Activated CD4-positive, alpha-beta T cell treated with anti-CD3 and anti-CD28 coated beads for 4 hours (primary cell): ENCODE measurements at places on chromosomes 16 and 17.

DNA sequence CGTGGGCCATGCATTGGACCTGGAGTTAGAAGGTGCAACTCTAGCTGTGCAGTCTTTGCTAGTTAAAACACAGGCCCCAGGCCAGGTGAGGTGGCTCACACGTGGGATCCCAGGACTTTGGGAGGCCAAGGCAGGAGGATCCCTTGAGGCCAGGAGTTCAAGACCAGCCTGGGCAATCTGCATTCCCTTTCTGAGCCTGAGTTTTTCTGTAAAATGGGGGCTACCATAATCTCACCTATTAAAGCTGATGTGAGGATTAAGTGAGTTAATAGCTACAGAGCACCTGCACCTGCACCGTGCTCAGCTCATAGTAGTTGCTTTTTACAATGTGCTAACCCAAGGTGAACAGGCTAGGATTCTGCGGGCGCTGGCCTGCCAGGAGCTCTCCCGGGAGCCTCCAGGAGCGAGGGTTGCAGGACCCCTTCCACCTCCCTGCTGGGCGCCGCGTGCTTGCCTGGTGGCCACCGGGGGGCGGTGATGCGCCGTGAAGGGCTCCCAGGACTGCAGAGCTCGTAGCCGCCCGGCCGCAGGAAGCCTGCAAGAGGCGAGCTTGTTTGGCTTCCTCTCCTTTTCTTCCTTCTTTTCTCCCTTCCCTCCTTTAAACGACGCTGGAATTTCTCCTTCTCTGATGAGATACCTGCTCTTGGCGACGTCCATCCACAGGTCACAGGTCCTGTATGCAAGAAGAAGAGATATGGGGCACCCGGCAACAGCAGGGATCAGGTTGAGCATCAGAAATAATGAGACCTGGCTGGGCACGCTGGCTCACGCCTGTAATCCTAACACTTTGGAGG lies 51.3 kb downstream of the ZFP90 start:
- peak; percentile 39 for DNase-seq

DNA sequence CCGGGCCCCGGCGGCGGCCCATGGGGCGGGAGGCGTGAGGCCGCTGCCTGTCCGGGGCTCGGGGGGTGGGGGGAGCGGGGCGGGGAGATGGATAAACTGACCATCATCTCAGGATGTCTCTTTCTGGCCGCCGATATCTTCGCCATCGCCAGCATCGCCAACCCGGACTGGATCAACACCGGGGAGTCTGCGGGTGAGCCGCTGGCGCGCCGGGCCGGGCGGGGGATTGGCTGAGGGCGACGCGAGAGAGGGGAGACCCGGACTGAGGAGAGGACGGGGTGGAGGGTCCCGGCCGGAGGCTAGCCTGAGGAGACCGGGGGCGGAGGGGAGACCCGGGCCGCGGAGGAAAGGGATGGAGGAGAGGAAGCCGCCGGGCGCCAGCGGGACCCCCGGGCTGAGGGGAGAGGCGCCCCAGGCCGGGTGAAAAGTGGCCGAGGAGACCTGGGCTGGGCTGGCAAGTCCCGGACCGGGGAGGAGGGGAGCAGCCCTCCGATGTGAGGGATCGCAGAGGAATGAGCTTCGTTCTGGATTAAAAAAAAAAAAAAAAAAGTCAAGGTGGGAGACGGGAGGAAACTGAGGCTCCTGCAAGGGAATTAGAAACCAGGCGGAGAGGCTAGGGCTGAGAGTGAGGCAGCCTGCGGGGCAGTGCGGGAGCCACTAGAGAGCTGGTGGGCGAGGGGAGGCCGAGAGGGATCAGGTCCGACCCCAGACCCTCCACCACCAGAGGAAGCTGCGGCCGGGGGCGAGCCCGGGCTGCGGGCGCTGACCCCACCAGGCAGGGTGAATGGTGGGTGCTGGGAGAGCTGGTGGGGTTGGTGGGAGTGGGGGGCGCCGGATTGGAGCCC lies 526 bp downstream of the MOSMO start:
- DNase-seq: peak; percentile 22

DNA sequence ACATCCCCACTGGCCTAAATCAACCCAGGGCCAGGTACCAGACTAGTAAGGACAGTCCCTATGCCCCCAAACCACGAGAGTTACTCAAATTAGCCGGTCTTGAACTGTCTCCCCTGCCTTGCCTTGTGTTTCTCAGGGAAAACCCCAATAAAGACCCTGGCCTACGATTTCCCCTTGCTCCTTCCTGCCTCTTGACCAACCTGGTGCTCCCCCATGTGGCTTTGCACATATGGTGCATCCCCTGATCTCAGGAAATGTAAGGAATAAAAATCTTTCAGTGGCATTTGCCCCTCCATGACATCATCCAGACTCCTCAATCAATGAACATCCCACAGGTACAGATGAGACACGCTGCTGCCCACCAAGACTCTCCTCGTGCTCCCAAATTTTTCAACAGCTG lies 87.9 kb downstream of the ZNF18 start:
- no peak for DNase-seq

GRCh38 chr16:70760221-70760620 lies 40.7 kb downstream of the VAC14 start:
- no peak for DNase-seq

DNA sequence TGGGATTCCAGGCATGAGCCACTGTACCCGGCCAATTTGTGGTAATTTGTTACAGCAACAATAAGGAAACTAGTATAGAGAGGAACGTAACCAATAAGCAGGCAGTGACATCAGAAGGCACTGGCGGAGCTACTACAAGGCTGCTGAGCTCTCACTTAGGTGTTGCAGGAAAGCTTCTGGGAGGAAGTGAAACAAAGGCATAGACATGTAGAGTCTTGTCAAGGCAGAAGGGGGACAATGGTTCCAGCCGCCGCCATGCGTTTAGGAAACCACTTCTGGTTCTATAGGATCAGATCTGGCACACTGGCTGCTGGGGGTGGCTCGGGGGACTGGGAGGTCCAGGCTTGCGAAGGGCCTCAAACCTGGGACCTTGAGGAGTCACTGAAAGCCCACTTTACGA lies 9.4 kb upstream of the CPSF4L start:
- DNase-seq: no peak

GRCh38 chr17:43842975-43843325 lies 4.0 kb upstream of the CD300LG start:
- DNase-seq: no peak

DNA sequence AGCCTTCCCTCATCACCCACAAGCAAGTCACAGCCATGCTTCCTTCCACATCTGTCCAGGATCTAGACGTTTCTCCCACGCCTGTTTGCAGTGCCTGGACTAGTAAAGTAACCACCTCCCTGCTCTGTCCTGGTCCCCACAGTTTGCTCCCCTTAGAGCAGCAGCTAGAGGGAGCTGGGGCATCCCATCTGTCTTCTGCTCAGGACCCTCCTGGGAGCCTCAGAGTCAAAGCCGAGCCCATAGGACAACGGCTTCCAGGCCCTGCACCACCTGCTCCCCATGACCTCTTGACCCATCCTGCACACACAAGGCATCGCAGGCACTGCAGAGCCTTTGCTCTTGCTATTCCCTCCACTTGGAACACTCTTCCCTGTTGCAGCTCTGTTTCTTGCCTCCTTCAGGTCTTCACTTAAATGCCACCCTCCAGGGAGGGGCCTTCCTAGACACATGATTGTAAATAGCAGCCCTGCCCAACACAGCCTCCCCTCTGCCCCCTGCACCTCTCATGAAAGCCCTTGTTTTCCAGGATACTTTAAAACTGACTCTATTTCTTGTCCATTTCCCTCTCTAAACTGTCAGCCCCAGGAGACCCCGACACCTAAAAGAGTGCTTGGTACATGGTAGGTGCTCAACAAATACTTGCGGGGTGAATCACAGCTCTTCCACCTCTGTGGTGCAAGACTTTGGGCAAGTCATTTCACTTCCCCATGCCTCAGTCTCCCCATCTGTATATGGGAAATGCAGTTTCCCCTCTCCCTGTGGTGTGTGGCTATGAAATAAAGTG lies 3.1 kb downstream of the NATD1 start:
- no peak for DNase-seq

DNA sequence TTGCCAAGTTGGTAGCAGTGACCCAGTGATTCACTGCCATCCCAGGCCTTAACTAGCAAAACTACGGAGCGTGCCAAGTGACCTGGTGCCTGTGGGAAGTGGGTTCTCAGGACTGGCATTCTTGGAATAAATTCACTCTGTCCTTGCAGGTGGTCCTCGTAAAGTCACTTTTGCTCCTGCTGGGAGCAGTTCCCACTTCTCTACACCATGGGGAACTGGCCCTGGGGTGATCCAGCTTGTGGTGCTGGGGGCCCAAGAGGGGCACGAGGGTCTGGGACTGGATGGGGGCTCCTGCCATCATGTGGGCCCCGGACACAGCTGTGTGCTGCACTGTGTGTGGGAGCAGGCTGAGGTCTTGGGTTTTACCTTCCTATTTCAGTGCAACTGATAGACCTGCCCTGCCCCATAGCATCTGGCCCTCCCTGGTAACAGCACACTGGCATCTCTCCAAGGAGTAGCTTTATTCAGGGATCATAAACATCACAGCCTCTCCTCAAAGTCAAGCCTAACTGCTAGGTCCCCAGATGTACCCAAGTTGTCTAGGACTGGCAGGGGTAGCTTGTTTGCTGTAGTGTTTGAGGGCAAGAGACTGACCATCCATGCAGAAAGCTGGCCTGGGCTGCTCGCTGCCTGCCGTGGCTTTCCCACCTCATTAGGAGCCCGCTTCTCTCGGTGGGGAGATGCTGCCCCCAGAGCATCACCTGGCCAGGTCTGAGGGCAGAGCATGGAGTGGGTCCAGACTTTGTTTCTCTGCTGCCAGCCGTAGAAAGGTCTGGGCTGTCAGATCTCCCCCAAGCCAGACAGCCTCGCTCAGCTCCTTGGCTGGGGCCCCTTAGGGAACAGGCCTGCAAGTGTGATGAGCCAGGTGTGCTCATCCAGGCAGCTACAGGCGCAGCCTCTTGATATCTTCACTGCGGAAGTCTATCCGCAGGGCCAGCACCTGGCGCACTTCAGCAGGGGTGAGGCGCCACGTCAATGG lies 26.0 kb downstream of the FCSK start:
- DNase-seq: no peak

GRCh38 chr17:77126519-77126918 lies 14.2 kb upstream of the SEC14L1 start:
- DNase-seq: no peak

DNA sequence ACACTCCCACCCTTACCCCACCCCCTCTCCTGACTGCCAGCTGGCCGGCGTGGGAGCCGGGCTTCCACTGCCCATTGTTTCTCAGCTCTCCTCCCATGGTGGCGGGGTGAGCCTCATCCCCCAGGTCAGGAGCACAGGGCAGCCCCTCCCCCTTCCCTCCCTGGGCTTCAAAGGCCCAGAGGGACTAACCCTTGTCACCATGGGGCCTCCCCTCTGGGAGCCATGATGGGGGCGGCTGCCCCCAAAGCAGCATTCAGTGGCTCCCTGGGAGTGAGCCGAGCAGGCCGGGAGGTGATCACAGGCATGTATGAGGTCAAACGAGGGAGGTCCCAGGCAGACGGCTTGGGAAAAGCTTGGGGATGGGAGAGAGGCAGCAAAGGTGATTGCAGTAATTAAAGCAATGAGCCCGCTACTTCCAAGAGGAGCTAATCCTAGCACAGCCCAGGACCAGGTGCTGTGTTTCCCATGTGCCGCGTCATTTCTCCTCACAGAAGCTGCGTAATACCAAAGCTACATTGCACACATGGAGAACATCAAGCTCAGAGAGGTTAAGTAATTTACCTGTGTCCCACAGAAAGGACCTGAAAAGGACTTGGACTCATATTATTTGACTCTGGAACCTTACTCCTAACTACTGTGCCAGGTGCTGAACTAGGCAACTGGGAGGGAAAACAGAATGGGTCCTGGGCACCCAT lies 24.5 kb downstream of the CDK5RAP3 start:
- DNase-seq: no peak

- no peak for DNase-seq
Observed at GRCh38 chr16:87132361-87133014, 184.7 kb downstream of the C16orf95 start.

- no peak for DNase-seq
Observed at GRCh38 chr17:3887804-3888203, 5.0 kb downstream of the CAMKK1 start.

DNA sequence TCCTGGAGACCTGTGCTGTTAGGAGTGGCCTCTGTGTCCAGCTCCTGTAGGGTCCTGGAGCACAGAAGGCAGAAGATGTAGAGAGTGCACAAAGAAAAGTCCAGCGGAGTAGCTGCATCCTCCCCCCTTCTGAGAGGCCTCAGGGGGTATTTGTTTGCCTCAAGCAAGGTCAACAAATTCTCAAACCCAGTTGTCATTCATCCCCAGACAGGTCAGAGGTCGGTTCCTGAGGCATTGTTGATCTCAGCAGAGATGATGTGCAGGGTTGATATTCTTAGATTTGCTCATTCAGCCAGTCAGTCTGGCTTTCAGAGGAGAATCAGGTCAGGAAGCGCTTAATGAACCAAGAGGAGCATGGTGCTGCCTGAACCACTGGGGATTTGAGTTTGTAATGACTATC lies 8.3 kb upstream of the RBFOX1 start:
- DNase-seq: no peak

DNA sequence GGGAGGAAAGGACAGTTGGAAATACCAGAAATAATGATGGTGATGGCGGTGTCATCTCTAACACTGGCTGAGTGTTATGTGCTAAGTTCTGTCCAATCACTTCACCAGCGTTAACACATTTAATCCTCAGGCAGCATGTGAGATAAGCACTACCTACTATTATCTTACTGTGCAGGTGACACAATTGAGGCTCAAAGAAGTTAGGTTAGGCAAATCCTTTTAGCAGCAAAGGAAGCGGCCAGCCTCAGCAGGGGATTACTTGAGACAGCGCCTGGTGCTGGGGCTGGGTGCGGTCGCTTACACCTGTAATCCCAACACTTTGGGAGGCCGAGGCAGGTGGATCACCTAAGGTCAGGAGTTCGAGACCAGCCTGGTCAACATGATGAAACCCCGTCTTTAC lies 18.7 kb upstream of the DHX8 start:
- DNase-seq: no peak

- no peak for DNase-seq
Observed at GRCh38 chr16:84566545-84567257, 51.2 kb downstream of the COTL1 start.

- DNase-seq: peak; percentile 51
Observed at GRCh38 chr17:81831957-81832607, 1.0 kb downstream of the MCRIP1 start.
